NCI-H2227 treated with DMSO at 0.1 percent for 48 hours (cell line): ENCODE measurements at places on chromosomes 13 and 19.

- DNase-seq, result no peak
Measured at GRCh38 chr13:40682449-40683240, 16.2 kb upstream of the FOXO1 start.

DNA sequence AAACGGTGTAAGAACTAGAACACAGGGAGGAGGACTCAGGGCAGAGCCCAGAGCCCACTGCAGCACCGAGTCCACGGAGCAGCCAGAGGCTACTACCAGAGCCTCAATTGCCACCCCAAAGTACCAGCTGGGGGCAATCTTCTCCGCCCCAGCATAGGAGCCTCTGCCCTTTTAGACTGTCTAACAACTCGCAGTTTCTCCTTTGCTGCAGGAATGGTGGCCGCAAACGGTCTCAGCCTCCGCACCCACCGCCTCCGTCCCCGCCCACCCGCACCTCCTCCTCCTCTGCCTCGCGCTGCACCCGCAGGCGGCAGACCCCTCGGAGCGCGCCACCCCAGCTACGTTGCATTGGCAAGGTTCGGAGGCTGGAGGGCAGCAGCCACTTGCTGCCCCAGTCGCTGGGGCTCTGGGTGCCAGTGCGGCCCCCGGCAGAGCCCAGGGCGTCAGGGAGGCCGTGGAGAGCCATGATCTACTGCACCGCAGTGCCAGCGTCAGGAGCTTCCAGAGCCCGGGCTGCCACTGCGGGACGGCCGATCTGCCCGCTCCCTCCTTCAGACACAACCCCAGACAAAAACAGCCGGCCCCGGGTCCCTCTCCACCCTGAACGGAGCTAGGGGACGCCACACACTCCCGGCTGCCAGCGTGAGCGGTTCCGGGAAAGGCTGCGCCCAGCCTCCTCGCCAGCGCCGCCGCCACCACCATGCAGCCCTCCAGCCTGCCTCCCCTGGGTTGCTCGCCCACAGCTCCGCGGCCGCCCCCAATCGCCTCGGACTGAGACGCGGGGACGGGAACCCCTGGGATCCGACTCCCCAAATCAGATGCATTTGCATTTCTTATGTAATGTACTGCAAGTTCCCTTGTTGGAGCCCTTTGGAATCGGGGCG lies 1.8 kb downstream of the FGF14 start:
- peak; percentile 2 for DNase-seq

- peak; percentile 66 for DNase-seq
Measured at GRCh38 chr19:47471733-47472457, at the start of gene SLC8A2. TSS of gene SLC8A2 (minus strand) at chr19:47471893. CDS start at chr19:47466403, 5,490 bp downstream.

GRCh38 chr13:60370343-60370742 lies 26.7 kb upstream of the TDRD3 start:
- no peak for DNase-seq

DNA sequence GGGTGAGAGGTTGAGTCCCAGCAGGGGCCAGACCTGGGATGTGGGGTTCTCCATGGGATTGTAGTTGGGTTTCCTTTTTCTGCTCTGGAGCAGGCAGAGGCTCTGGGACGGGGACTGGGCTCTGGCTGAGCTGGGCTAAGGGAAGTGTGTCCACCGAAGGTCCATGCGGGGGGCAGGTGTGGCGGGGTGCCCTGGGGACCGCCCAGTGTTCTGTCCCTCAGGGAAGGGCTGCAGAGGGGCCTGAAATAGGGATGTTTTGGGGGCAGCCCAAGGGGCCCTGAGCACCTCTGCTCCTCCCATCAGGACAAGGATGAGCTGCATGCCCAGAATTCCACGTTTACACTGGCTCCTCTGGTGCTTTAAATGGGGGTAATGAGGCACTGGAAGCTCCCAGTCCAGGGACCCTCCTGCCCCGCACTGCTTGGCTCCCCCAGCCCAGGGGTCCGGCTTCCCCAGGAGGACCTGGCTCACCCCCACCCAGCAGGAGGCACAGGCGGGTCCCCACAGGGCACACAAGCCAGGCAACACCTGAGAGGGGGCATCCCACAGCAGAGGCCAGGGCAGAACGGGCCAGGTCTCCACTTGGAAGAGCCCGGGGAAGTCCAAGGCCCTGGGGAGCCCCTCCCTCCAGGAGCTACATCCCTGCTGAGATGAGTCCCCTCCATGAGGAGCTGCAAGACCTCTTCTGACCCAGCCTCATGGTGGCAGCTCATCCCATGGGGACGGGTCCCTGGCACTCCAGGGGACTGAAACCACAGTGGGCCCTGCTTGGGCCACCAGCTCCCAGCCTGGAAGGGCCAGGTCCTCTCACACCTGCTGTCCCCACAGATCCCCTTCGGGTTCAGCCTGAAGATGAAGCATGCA lies 14.7 kb upstream of the ZNF14 start:
- DNase-seq, result no peak

DNA sequence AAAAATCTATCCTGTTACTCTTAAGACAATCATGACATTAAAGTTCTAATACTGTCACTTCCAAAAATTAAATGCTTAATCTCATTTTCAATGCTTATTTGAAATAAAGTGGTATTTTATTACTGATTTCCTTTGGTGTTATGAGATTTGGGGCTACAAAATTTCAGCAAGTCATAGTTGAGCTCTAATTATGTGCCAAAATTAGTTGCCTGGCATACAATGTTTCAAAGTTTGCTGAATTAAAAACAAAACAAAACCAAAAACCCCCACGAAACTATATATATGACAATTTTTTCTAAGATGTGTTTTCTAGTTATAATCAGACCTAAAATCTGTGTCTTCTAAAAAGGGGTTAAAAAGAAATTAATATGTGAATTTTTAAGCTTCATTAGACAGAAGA lies 62.2 kb downstream of the KCNRG start:
- DNase-seq, result no peak

DNA sequence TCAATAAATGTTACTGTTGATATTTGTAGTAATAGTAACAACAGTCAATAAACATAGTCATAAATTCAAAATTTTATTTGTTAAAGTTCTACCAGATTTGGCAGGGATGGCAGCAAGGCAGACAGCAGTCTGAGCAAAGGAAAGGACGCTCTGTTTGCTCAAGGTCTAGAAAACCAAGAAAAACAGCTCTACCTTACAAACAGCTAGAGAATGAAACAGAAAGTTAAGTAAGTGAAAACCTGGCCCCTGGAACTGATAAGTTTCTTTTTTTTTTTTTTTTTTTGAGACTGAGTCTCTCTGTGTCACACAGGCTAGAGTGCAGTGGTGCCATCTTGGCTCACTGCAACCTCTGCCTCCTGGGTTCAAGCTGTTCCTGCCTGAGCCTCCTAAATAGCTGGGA lies 27.9 kb downstream of the ENOX1 start:
- no peak for DNase-seq

DNA sequence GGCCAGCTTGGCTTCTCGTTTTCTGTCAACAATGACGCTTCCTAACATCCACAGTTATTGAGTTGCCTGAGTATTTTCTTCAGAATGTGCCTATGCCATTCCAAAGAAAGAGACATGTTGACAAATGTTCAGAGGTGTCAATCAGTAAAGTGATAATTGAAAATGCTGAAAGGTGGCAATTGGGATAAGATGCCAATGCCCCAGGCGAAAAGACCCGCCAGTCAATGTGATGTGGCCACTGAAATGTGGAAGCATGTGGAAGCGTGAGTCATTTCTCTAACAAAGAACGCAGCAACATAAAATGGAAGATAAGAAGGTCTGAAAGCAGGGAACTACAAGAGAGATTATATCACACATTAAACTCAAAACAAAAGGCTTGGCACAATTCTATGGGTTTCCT lies 882.2 kb upstream of the SLC10A2 start:
- no peak for DNase-seq

DNA sequence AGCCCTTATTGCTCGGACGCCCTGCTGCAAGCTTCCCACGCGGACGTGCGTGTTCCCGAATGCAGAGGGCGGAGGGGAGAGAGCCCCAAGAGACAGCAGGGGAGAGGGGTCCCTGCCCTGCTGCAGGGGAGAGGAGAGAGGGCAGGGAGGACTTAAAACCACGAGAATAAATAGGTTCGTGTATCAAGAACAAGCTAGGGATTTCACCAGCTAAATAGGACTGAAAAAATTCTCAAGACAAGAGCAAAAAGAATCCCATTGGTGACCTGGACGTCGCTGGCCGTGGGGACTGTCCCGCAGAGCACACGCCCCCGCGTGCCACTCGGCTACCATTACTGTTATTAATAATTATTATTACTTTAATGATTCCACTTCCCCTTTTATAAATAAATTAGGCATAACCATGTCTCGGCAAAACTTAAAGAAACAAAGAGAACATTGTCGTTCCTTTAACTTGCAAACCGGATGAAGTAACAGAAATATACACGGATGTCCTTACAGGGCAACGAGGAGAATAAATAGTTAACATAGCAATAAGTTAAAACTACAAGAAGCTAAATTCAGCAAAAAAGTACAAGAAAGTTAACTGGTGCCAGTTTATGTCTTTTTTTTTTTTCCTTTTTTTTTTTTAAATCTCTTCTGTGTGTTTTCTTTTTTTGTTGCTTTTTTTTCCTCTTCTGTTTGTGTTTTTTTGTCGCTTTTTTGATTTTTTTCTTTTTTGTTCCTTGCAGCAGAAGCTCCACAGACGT lies 16.6 kb downstream of the PRKCSH start:
- DNase-seq, result no peak
